ENCODE measurements at places on chromosomes 5 and 9.

- no peak for DNase-seq
These were observed 54.4 kb downstream of the ANKH start for GRCh38 chr5:14816999-14817761.

GRCh38 chr9:120701248-120701647, 13.0 kb downstream of the MEGF9 start:
- no peak for DNase-seq

GRCh38 chr5:138712791-138713190, 40.4 kb upstream of the CTNNA1 start:
- no peak for DNase-seq

DNA sequence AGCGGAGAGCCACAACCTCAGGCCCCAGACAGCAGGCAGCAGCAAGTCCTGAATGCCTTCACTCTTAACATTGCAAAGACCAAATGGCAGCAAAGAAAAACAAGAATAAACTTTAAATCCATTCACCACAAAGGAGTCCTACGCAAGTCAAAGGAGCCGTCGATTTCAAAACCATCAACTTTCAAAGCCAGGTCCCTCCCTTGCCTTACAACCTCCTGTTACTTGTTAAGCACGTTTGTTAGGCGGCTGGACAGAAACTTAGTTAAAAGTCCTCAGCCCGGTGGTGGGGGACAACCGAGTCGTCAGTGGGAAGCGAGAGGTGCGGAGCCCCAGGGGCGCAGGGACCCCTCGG, 938 bp downstream of the LPAR1 start:
- DNase-seq, result no peak

DNA sequence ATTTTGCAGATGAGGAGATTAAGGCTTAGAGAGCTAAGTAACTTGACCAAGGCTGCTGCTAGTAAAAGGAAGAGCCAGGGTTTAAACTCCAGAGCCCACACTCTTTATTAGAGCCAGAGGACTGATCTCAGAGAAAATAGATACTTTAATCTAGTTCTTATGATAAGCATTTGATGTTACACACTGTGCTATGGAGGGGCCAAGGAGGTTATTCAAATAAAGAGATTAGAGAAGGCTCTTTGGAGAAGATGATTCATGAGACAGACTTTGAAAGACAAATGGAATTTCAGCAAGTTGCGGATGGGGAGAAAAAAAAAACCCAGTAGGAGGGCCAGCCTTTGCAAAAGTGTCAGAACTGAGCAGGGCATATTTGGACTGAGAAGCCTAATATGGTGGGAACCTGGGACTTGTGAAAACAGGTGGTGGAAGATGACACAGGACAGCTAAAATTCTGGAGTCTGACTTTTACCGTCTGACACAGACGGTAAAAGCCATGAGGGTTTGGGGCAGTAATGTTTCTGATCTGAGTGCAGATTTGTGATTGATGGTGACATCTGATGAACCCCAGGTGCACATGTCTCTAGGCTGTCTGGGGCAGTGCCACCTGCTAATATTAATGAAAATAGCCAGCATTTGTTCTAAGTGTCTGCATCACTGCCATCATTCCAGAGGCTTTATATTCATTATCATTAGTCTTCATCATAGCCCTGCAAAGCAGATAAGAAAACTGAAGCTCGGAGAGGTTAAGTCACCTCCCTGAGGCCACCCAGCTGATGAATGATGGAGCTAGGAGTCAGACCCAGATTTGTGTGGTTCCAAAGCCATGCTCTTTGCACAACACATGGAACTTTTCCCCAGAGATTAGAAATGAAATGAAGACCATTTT, 65.3 kb upstream of the CXCL14 start:
- DNase-seq, result no peak

- no peak for DNase-seq
These were observed at the start of gene BARX1 for GRCh38 chr9:93955111-93955980. TSS of gene BARX1 (minus strand) at chr9:93955355. CDS start at chr9:93955146, 209 bp downstream.

DNA sequence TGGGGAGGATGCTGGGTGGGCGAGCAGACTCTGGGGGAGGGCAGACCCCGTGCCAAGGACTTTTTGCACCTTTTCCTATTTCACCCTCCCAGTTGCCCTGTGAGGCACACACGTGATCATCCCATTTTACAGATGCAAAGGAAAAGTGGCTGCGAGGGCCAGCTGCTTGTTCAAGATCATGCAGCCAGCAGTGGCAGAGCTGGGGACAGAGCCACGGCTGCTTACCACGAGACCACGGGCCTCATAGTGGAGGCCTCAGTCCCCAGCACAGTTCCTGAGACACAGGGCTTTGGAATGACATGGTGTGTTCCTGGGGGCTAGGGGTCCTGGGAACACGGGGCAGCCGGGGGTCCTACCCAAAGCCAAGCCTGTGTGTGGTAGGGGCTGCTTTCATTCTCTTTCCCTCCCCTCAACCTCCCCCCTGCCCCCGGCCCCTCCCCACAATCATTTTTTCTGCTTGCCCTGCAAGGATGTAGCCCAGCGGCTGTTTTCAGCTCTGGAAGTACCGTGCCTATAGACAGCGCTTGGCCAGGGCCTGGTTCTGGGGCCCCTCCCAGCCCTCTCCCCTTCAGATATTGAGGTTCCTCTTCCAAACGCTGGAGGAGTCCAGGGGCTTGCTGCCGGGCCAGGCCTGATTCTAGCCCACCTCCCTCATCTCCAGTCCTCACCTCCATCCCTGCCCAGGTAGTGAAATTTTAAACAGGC, 58.5 kb upstream of the IER5L start:
- DNase-seq, result no peak

DNA sequence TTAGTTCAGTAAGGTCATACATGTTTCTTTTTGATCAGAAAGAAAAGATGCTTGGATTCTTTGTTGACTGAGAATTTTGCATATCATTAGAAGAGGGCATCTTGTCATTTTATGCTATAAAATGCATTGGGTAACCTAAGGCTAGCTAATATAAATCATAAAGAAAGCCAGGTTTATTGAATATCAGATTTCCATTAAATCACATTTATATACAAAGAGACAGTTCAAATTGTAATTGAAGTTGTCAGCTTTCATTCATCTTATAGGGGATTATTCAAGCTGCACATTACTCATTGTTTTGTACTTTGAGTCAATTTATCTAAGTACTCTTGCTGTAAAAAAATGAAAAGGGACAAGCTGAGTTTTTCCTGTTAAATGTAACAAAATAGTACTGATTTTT, 259.1 kb upstream of the CDH12 start:
- no peak for DNase-seq

DNA sequence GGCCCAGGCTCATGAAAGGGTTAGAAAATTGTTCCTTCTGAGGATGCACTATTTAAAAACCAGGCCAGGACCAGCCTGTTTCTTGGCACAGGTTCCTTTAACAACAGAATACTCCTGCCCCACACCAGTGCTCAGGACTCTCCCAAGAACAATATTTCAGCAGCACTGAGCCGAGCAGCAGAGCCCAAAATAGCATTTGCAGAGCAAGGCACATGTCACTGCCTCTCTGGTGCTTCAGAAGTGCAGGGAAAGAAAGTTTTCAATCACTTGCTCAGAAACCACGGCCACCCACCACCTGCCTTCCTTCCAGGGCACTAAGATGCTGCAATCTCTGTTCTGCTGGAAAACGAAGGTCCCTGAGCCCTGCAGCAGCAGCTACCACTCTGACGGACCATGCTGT, 77.6 kb downstream of the SIL1 start:
- DNase-seq, result peak; percentile 37

GRCh38 chr9:90873422-90873821, 71.8 kb downstream of the SYK start:
- DNase-seq, result no peak

- no peak for DNase-seq
These were observed 53.0 kb downstream of the ERGIC1 start for GRCh38 chr5:172886974-172887501.

DNA sequence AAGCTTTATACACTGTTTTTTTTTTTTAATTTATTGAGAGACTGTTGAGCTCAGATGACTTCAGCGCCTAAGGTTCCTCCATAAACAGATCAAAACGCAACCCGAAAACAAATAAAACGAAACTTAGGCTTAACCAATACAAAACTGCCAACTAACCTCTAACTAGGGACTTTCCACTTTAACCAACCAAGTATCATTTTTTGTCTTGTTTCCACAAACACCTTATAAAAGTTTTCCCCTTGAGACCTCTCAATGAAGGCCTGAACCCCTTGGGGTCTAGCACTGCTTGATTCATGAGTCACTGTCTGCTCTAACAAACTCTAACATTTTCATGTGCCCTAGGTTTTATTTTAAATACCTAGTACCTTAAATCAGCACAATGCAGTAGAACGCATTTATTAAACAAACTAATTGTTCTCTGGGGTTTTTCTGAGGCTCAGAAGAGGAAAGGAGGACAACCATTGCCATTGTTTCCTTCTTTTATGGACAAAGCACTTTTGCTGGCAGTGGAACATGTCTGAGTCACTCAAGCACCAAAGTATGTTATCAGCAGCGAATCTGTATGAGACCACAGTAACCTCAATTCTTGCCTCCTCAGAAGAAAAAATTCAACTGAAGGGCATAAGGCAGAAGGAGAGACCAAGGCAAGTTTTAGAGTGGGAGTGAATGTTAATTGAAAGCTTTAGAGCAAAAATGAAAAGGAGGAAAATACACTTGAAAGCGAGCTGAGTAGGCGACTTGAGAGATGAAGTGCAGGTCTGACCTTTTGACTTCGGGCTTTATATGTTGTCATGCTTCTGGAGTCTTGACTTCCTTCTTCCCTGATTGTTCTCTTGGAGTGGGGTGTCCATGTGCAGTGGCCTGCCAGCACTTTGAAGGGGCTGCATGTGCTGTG, 97.7 kb upstream of the HCN1 start:
- no peak for DNase-seq

GRCh38 chr9:34559624-34560455, 29.7 kb downstream of the CNTFR start:
- peak; percentile 38 for DNase-seq

DNA sequence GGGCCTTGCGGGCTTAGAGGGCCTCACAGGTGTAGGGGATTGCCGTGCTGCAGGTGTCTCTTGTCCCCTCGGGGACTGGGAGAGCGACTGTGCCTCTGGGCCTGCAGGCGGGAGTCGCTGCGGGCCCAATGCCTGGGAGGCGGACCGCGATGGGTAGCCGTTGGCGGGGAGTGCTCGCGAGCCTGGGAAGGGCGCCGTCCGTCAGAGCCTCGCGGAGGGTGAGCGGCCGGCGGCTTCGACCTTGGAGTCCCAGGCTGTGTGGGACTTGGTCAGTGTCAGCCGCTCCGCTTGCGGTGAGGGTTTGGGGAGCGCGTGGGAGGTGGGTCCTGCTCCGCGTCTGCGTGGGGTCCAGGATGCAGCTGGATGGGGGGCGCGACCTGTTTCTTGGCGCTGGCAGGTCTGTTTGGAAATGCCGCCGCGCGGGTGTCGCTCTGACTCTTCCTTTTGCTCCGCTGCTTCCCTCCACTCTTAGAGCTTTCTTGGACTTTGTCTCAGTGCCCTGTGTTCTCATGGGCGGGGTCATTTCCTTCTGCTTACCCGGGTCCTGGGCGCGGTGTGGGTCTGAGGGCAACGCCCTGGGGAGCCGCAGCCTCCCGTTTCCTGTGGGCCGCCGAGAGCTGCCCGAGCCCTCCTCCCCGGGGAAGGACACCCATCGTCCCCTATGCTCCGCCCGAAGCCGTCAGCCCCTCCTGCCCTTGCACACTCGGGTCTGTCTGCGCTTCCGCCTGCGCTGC, 88.9 kb upstream of the CACNA1B start:
- DNase-seq, result no peak

GRCh38 chr9:21660976-21661375, 141.5 kb upstream of the MTAP start:
- no peak for DNase-seq

DNA sequence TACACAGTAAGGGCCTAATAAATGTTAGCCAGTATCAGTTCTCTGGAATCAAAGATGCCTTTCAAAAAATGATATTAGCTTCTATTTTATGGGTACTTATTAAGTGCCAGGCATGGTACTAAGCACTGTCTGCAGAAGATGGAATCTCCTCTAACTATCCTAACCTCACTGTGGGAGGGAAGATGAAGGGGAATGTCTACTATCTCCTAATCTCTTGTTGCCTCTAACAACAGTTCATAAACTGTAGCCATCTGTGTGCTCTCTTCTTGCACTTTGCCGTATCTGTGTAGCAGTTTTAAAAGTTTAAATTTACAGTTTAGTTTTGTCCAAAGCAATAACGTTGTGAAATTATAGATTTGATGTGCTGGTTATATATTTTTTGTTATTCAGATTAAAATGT, 99.6 kb upstream of the CCDC112 start:
- no peak for DNase-seq

DNA sequence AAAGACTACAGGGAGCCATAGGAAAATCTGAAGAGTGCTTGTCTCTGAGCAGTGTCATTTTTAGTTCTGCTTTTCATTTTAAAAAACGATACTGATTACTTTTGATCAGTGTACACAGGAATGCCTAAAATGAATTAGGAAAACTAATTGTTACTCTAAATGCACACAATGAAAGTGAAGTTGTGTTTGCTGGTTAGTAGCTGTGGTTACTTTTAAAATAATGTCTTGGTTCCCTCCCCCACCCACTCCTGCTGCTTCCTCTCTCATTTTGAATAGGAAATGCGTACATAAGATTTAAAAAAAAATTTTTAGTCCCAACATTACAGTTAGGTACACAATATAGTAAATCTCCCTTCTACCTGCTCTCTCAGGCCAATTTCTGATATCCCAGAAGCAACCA, 47.5 kb upstream of the PLPP1 start:
- DNase-seq, result no peak

GRCh38 chr5:17806818-17807468, 172.7 kb downstream of the TAF11L14 start:
- no peak for DNase-seq

DNA sequence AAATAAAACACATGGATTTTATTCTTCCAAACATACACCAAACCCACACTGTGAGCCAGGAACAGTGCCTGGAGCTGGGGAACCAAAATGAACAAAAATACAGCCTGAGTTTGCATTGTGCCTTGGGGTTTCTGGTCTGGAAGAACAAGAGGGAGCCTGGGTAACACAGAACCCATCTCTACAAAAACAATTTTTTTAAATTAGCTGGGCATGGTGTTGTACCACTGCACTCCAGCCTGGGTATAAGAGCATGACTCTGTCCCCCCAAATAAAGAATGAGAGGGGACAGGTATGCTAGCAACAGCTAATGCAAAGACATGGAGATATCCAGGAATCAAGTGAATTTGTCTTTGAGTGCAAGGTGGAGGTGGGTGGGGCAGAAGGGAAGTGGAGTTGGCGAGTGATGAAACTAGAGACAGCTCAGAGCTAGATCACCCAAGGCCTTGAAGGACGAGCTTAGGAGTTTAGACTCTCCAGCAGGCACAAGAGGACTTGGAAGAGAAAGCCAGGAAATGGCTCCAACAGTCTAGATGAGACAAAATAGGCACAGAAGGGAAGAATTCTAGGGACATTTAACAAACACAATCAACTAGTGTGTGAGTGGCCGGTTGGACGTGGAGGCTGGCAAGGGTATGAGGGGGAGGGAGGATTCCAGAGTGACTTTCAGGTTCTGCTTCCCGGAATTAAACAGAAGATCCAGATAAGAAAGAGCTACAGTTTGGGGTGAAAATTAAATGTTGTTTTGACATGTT, 47.4 kb downstream of the FNBP1 start:
- DNase-seq, result no peak

DNA sequence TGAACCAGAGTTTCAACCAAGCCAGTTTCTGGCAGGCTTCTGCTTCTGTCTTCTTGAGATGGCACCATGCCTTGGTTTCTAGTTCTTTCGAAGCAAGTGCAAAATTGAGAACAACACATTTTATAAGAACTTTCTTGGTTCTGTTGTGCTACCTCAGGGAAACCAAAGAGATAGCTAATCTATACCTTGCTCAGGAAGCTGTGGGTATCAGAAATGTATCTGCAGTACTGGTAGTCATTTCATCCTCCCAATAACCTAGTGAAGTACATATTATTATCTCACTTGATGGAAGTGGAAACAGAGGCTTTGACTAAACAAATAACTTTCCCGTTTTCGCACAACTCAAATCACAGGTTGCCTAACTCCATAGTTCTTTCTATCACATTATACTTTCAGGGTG, 246.6 kb downstream of the ENC1 start:
- DNase-seq, result no peak
